ENCODE measurements at places on chromosomes 6 and 20.

DNA sequence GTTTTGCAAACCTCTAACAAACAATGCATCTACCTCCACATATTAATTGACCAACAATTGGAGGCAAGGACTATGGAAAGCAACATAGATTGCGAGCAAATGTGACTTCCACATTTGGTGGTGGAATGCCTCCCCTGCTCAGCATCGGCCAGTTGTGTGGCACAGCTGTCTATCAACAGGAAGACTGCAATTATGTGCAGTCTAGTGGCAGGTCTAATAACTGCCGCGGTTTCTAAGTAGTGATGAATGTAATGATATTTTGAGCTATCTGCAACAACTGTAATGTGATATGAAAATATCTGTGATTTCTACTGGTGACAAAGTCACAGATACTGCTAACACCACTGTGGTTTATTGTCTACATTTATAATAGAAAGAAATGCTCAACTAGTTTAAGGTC lies 56.8 kb downstream of the NCR2 start:
- DNase-seq = no peak

GRCh38 chr6:155372256-155372655 lies 58.0 kb upstream of the TFB1M start:
- no peak for DNase-seq

- no peak for DNase-seq
Measured at GRCh38 chr6:135230711-135231468, 49.8 kb downstream of the MYB start.

GRCh38 chr20:25549843-25550477 lies 35.4 kb downstream of the NINL start:
- no peak for DNase-seq

DNA sequence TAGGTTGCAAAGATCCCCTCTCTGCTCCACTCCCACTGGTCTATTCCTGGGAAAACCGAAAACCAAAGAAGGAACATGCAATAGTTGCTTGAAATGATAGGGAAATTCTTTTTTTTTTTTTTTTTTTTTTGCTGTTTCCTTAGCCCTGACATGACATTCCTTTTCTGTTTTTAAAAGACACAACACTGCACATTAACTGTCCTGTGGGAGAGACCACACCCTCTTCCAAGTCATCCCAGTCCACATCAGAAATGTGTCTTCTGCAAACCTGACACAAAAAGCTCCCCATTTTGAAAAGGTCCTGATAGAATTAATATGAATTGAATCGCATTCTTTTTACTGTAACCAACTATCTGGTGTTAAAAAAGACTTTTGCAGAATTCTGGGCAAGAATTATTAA lies 43.4 kb upstream of the RIPOR2 start:
- DNase-seq = no peak

DNA sequence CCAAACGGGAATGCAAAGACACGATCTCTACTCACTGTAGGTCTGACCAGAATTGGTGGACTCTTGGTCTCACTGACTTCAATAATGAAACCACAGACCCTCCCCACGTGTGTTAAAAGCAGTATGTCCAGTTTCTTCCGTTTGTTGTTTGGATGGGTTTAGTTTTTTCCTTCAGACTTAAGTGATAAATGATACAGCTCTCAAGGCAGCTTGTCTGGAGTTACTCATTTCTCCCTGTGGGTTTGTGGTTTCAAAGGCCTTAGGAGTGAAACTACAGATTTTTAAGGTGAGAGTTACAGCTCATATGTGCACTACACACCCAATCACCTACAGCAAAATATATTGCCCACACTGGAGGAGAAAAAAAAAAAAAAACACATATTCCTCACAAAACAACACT lies 86.7 kb upstream of the STMND1 start:
- DNase-seq = peak; percentile 4

- peak; percentile 23 for DNase-seq
Measured at GRCh38 chr20:61886721-61887595, 178.7 kb downstream of the TAF4 start.
